ENCODE measurements at places on chromosomes 3 and 15.

DNA sequence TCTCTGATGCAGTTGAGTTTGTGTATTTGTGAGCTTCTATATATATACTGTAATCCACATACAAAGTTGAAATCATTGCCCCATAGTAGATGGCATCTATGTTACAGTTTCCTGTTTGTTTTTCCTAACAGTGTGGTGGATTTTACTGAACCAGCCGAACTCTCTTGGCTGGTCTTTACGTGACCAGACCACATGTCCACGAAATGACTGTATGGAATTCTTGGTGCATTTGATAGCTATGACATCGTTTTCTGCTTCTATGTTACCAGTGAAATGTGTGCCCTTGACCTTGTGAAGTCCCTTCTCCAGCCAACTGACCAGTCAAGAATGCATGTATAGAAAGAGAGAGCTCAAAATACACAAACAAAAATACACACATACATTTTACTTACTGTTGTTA is 1.8 kb downstream of the KCNMB2 start:
- DNase-seq = no peak

DNA sequence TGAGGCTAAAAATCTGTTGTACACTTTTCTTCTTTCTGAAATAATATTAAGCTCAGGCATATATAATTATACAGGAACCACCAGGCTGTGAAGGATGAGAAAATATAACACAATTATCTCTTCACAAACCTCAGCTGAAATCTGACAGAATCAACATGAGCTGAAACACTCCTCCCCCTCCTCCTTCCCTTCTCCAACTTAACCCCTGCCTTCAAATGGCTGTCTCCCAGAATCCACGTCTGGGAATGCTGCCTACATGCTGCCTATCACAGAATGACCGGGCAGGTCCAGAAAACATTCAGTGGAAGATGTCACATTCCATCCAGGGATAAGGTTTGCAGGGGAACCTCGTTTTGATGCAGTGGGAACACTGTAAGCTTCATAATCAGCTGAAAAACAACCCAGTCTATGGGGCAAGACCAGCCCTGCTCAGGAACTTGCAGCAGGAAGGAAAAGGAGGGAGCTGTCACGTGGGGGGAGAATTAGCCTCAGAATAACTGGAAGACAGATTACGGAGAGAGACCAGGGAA is 44.0 kb upstream of the SEMA6D start:
- no peak for DNase-seq

GRCh38 chr3:482479-482878 is 285.9 kb downstream of the CHL1 start:
- no peak for DNase-seq

DNA sequence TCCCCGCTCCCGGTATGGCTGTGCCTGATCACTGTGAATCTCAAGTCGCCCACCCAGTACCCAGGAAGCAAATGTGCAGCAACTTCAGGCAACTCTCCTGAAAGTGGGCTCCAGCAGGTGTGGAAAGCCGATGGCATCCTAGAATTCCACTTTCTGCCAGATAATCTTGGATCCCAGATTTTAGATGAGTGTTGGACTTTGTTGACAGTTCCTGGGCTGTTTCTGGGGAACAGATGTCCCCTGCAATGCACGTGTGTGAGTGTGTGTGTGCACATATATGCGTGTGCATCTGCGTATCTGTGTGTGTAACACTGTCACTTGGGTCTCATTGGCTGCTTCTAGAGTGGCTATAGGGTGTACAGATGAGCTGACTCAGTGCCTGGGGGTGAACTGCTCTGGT is 59.0 kb downstream of the FEM1B start:
- no peak for DNase-seq

DNA sequence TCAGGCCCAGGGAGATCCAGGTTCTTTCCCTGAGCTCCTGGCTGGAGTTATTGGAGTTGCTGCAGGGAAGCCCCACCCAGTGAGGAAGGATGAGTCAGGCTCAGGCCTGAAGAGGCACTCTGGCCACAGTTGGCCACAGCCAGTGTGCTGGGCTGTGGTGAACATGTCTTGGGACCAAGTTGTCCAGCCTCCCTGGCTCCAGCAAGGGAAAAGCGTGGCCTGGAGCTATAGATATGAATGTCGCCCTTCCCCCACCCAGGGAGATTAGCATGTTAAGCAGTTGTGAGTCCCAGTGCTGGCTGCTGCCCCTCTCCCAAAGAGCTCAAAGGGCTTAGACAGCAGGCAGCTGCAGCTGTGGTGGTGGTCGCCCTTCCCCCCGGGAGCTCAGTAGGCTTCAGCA is 963.2 kb downstream of the ROBO2 start:
- DNase-seq = no peak

DNA sequence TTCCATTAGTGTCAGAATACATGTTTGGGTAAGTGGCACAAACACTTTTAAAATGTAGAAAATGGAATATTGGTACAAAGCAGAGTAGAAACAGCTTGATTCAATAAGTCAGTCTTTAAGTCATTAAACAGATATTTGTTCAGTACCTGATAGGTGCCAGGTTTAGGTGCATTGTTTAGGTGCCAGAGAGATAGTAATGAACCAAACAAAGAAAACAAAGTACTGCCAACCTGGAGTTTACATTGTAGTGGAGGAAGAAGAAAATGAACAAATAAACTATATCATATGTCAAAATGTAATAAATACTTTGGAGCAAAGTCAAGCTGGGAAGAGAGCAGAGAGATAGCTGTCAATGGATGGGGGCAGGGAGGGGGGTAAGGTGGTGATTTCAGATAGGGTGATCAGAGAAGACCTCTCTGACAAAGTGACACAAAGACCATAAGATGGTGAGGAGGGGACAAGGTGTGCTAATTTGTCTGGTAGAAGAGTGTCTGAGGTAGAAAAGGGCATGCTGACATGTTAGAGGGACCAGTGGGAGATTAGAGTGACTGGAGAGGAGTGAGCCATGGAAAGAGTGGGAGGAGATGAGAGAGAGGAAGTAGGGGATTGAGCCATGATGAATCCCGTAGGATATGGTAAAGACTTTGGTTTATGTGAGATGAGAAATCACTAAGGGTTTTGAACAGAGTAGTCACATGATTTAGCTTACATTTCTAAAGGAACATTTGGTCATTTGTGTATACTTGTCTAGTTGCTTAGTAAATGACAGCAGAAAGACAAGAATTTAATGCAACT is 128.2 kb downstream of the UBE2E2 start:
- no peak for DNase-seq

DNA sequence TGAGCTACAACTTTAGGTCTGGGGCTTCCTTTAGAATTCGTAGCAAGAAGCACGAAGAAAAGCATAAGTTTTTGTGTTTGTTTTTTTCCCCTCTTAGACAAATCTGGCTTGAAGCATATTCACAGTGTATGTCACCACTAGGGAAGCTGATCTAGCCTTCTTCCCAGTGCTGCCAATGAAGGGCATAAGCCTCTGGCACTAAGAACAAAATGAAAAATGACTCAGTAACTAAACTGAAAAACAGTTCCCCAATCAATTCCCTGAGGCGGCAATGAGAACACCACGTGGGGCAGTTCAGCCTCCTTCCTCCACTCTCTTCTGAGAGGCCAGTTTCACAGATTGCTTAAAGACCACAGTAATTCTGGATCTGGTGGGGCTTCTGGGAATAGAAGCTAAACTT is 338.1 kb downstream of the GAP43 start:
- DNase-seq = no peak

- no peak for DNase-seq
Measured at GRCh38 chr15:82181371-82181770, 81.2 kb downstream of the EFL1 start.

DNA sequence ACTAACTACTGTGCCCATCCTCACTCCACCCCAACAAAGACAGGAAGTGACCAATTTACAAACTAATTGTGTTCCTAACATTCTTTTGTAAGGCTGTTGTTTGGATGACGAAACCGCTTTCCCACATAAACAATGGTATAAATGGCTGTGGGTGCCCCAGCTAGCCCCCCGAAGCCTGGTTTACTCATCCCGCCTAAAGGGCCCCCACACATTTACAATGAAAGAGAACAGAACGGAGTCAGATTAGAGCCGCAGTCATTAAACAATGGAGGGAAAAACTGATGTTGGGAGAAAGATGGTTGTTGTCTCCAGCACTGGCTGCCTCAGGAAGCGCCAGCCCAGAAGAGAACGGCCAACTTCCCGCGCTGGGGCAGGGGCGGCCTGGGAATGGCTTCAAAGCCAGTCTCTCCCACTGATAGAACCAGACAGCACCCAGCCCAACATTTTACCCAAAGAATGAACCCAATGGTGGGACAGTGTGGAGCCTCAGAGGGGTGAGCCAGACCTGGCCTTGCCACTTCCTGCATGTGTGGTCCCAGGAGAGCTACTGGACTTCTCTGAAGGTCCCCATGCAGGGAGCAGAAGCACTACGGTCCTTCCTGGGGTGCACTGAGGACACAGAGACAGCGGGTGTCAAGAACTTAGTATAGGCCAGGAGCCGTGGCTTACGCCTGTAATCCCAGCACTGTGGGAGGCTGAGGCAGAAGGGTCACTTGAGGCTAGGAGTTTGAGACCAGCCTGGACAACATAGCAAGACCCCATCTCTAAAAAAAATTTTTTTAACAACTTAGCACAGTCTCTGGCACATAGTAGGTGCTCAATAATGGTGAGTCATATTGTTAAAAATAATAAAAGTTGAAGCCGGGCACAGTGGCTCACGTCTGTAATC is 75.8 kb upstream of the GATA2 start:
- no peak for DNase-seq

- DNase-seq = no peak
Measured at GRCh38 chr3:182081096-182081495, 369.4 kb downstream of the SOX2 start.

- DNase-seq = no peak
Measured at GRCh38 chr3:21508246-21508645, 242.8 kb downstream of the ZNF385D start.

DNA sequence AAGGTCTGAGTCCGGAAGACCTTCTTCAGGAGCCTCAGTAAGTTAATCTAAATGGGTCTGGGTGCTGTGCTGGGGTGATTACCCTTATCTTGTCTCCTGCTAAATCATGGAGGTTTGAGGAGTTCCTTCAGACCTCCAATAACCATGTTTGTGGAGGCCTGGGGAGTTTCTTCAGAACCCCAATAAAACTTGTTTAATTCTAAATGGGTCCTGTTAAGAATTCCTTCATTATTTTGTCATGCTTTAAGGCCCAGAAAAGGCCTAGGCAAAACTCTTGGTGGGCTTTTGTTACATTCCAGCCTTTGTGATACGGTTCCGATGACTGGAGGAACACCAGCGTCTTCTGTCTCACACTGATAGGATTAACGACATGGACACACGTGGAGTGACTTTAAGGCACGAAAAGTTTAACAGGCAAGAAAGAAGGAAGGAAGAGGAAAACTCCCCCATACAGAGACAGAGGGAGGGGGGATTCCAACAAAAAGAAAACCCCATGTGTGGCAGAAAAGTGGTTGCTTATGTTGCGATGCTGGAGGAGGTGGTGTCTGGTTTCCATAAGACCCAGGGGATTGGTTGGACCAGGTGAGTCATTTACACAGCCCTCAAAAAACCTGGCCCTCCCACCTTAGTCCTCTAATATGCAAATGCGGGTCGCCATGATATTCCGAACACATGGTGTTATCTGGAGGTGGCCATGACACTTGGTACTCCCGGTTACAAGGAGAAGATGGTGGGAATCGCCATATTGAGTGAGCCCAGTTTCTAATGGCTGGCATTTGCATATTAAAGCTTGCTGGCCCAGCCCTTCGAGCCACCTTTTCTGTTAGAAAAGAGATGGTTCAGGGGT is 72.6 kb upstream of the MFGE8 start:
- DNase-seq = no peak

- DNase-seq = no peak
Measured at GRCh38 chr15:95644100-95644875, 686.2 kb upstream of the NR2F2 start.

DNA sequence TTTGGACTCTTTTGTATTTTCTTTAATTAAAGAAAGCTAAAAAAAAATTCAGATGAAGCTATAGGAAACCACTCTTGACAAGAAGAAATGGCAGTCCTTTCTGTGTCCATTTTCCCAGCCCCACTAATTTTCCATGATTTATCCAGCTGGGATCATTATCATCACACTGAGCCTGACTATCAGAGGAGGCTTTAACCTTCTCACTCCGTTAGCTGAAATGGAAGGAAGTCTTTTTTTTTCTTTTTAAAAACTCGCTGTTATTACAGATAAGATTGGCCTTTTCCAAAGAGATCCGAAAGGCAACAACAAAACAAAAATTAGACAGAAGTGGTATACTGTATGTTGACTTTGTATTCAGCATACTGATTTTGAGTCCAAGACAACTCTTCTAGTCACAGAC is 366.2 kb upstream of the ROPN1 start:
- no peak for DNase-seq

DNA sequence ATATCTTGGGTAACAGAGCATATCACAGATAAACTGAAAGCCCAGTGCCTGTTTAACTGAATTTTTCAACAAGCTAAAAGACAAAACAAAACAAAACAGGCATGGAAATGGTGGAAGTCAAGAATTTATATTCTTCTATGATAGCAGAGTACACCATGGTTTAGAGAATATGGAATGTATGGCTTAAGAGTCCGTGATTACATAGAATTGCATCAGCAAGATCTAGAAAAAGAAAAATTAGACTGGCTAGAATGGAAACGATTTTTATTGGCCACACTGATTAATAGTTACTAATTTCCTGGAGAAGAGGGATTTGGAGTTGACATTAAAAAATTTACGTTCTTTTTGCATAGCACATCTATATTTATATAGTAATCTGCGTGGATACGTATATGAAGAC is 435.2 kb upstream of the DPPA4 start:
- DNase-seq = no peak

DNA sequence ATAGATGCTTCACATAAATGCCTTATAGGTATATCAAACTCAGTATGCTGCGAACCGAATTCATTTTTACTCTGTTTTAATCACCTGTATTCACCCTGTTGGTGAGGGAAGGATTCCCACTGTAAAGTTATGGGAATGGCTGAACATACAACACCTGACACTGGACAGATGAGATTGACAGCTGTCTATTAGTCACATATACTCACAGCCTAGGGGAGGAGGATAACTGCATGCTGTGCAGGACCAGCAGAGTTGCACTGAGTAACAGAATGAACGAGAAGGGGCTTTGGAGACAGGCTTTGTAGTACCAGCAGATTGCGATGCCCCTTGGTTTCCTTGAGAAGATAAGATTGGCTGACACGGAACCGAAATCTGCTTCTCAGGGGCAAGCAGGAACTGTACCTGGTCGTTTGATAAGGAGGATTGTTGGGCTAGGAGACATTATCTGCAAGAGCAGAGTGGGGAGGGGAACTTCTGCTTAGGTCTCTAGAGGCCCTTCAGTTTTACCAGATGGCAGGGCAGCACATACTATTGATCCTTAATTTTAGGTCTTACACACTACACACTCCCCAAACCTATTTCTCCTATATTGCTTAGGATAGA is 43.5 kb upstream of the SLC22A13 start:
- DNase-seq = no peak

DNA sequence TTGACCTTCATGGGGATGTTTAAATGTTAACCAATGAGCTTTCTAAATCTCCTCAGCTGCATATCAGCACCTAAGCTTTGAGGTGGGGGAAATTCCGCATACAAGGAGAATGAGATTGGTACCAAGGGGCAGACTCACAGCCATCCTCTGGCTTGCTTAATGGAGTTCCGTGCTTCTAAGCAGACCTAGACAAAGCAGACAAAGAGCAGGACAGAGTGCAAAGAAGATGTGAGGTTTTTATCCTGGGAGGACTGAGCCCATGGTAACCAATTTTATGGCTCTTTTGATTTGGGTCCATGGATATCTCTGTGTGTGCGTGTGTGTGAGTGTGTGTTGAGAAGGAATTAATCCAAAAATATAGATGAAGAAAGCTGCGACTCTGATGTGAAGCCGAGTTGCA is 7.5 kb downstream of the TAFA4 start:
- no peak for DNase-seq

- peak; percentile 2 for DNase-seq
Measured at GRCh38 chr3:39639344-39640236, 169.8 kb upstream of the MYRIP start.

All from CD4-positive, alpha-beta T cell treated with Interleukin-10 for 1 hour (primary cell).